ENCODE measurements at places on chromosomes 4 and X.

- DNase-seq = peak; percentile 92
Measured at GRCh38 chr4:176789955-176790354, 2.8 kb downstream of the VEGFC start.

DNA sequence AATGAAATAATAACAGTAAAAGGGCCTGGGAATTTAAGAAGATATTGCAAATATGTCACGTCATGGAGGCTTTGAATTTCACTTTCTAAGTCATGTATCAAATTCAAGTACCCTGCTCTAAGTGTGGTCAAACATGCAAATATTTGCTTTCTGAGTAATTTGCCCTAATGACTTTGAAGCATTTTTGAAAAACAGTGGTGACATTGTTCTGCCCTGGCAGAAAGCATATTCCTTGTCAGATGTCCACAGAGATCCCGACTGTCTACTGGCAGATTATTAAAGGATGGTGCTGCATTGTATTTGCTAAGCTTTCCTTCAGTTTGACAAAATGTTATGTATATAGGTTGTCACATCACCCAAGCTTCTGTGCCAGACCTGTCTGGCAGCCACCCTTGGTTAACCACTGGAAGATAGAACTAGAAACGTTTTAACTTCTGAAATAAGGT is 92.5 kb downstream of the ANK2 start:
- DNase-seq = peak; percentile 67

- DNase-seq = no peak
Measured at GRCh38 chrX:840556-840955, 210.0 kb downstream of the SHOX start.

DNA sequence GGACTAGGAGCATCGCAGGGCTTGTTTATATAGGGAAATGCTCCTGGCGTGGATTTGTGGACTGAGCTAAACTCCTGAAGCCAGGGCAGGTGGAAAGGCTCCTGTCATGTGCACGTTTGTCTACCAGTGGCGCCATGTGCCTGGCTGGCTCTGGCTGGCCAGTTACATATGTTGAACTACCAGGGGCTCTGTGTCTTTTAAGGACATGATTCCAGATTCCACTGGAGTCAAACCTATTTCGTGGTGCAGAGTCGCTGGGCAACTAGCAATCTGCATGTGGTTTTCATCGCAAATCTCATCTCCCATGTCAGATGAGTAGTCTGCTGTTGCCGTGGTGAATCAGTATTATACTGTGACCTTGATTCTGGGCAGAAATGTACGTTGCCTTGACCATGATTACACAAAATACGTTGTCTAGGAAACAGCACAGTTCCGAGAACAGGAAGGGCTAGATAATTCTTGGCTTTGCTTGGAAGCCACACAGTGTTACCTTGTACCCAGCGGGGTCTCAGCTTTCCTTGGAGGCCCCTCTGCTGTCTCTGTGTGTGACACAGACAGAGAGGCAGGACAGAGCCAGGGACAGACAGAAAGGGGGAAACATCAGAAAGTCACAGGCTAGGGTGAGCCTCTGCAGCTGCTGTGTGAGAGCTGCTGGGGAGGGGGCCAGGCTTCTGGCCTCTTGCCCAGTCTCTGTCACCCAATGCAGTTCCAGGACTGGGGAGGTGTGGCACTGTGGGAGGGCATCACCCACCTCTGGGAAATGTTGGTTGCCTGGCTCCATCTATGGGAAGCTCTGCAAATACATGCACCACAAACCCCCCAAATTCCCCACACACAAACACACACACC is 19.2 kb downstream of the PNMA6E start:
- DNase-seq = peak; percentile 91
